ENCODE measurements at places on chromosomes 5 and 9.

- peak; percentile 93 for DNase-seq
Measured at GRCh38 chr5:133247881-133248624, 196.2 kb downstream of the HSPA4 start.

GRCh38 chr9:133528876-133529241 is 4.1 kb upstream of the MYMK start:
- no peak for DNase-seq

DNA sequence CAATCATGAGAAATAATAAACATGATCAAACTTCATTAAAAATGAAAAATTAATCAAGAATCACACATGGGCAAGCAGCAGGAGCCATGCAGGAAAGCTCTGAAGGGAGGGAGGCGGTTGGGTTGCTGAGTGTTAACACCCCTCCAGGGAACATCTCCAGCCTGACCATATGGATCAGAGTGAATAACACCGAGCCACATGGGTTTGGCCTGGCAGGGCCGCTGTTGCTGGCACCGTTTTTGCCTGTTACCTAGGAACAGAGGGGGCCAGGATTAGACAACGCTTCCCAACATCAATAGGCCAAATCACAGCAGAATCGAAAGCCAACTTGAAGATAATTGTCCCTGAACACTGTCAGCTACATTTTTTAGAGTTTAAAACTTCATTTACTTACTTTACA is 160.2 kb downstream of the DENND1A start:
- DNase-seq: no peak

DNA sequence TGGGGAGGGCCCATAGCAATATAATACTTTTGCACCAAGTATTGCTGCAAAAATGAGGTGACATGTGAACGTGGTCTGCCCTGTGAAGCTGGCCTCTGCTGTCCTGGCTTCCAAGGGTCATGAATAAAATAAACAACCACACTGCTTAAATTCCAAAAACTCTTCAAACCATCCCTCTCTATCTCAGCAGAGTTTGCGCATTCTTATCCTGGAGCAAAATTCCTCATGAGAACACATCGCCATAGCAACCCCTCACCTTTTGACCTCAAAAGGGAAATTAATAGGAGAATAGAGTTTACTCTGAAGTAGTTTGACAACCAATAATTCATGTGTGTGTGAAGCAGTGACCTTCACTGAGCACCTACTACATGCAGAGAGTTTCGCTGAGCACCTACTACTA is 342.9 kb downstream of the SPOCK1 start:
- no peak for DNase-seq

DNA sequence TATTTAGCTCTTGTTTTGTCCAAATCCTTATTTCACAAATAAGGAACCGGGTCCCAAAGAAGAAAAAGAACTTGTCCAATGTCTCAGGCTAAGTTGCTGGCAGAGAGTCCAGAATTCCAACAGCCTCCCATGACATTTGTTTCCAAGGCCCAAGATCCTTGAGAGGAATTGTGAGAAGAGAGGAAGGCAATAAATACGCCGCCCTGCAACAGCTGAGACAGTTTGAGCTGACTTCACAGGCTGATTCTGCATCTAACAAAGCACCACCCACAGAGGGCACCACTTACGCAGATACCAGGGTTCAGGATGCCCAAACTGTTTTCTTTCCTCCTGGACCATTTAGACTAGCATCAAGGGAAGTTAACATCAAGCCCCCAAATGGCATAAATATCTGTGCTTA is 211.3 kb downstream of the FAM114A2 start:
- no peak for DNase-seq
